ENCODE measurements at places on chromosomes 11 and 22.

DNA sequence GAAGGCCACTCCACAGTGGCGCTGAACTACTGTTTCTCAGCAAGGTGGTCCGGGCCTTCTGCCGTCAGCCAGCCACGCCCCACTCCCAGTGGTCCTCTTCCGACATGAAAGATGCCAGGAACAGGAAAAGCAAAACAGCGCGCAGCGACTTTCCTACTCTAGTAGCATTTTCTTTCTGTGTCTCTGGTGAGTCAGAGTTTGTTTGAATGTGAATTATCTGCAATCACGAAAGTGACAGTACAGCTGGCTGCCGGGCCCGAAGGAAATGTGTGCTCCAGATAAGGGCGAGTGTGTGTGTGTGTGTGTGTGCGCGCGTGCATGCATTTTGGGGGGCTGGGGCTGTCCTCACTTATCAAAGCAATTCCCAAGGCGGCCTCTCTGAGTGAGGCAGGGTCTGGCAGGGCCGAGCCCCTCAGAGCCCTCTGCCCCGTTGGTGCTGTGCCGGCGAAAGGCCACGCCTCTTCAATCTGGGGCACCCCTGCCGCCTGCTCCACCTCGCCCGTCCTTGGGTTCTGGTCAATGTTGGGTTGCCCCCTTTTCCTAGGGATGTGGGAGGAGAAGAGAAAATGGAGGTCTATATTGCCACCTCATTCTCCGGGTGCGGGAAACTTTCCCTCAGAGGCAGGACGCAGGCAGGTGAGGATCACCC lies 288.5 kb downstream of the KIRREL3 start:
- no peak for DNase-seq

DNA sequence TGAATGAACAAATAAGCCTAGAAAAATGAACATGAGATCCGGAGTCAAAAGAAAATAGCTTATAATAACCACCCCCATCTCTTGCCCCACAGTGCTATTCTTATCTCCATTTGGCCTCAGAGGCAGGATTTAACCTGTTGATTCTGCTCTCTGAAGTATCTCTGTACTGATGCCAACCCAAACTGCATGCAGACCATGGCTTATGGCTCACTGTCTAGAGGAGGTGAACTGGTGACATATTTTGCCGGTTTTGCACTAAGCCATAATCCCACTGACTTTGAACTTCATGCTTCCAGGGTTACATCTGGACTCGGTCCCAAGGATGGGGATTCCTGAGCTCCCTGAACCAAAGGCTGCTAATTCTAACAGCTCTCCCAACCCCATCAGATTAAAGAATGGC lies 397.1 kb downstream of the TENM4 start:
- DNase-seq = no peak

DNA sequence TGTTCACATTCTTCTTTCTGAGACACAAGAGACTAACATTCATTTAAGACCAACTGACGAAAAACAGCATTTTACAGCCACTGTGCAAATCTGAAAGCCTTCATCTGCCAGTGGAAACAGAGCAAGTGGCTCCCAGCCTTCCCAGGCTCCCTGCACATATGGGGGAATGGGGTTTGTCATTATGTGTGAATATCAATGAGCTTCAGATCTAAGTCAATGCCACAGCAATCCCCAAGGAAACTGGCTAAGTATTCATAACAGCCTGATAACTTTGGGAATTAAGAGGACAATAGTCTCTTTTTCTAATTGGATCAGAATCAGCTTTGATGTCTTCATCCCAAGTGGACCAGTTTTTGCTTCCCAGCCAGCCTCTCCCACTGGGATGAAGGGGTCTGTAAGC lies 66.9 kb downstream of the ABTB2 start:
- DNase-seq = no peak

DNA sequence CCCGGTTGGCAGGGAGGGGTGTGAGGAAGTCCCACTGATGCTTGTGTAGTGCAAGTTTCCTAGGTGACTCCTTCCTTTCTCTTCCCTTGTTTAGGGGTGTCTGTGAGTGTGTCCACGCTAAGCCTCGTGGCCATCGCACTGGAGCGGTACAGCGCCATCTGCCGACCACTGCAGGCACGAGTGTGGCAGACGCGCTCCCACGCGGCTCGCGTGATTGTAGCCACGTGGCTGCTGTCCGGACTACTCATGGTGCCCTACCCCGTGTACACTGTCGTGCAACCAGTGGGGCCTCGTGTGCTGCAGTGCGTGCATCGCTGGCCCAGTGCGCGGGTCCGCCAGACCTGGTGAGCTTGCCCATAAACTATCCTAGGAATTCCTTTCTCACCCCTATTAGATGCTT lies 10.4 kb downstream of the CCKBR start:
- DNase-seq = peak; percentile 11

GRCh38 chr22:17829695-17830042 lies 55.4 kb upstream of the BID start:
- no peak for DNase-seq

- DNase-seq = no peak
These were observed 59.4 kb downstream of the GRK3 start for GRCh38 chr22:25623851-25624250.

DNA sequence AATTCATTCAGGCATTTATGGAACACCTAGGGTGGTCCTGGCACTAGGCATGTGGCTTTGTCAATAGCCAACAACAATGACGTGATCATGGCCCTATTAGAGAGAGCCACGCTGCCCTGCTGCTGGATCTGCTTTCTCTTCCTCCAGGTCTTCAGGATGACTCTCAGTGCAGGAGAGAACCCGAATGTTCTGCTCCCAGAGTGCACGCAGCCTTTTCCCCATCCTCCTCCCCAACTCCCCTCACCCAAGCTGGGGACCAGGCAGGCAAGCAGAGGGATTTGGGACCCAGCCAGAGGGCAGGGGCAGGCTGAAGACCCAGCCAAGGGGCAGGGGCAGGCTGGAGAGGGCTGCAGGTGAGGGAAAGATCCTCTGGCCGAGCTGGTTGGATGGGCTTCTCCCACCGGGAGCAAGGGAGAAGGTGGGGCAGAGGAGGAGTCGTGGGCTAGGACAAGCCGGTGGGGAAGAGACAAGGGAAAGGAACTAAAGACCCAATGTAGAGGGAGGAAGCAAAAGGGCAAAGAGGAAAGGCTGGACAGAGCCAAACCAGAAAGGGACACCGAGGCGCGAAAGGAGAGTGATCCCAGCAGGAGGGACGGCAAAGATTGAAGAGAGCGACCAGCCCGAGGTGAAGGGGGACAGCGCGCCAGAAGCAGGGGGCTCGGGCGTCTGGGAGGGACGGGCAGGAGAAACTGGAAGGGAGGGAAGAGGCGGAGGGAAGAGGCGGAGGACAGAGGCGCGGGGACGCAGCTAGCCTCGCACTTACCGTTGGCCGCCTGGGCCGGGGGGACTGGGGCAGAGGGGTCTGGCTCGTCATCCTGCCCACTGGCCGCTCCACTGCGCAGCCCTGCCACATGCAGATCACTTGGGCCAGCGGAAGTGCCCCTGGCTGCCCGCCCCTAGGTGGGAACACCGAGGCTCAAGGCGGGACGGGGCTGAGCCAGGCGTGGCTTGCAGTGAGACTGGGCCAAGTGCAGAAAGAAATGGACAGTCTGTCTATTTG lies at the start of gene KCTD14:
Gene KCTD14 (minus strand): TSS at position 880 of the 1,000 bp plus-strand sequence. CDS start 27 bp downstream, at position 853.
- DNase-seq = peak; percentile 34

- peak; percentile 31 for DNase-seq
These were observed 32.8 kb upstream of the PPARA start for GRCh38 chr22:46117206-46118199.

GRCh38 chr11:110795112-110795624 lies 82.9 kb upstream of the ARHGAP20 start:
- DNase-seq = no peak

DNA sequence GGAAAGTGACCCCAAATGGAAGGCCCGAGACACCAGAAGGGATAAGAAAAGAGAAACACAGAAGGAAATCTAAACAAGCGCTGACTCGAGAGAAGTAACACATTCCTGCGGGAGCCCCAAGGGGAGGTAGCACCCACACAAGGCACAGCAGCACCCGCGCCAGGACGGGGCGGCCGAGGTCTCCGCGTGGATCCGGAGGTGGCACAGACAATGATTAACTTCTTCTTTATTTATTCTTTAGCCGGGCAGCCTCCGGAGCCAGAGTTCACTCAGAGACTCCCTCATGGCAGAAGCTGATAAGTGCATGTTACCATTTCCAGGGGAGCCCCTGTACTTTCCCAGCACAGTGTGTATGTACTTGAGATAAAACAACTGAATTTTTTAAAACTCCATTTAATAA lies 5.1 kb downstream of the TOLLIP start:
- DNase-seq = no peak

GRCh38 chr22:43994006-43994405 lies 30.1 kb upstream of the PARVB start:
- DNase-seq = no peak

DNA sequence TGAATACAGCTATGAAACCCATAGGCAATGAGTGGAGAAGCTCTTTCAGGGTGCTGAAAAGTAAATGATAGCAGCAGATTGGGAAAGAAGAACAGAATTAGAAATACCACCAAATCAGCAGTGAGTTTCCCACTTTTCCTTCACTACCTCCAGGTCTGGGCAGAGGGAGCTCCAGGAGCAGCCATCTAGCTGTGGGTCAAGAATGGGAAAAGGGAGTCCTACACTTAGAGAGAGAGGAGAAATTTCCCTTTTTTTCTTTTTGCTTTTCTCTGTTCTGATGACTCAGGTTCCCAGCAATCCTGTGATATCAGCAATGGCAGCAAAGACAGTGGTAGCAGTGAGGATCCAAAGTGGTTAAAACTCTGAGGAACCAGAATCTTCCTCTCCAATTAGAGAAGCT lies 263.9 kb downstream of the NXPE2 start:
- no peak for DNase-seq

- no peak for DNase-seq
These were observed 72.4 kb upstream of the CARD18 start for GRCh38 chr11:105211806-105212554.

- no peak for DNase-seq
These were observed 121.4 kb upstream of the CD82 start for GRCh38 chr11:44443836-44444769.

DNA sequence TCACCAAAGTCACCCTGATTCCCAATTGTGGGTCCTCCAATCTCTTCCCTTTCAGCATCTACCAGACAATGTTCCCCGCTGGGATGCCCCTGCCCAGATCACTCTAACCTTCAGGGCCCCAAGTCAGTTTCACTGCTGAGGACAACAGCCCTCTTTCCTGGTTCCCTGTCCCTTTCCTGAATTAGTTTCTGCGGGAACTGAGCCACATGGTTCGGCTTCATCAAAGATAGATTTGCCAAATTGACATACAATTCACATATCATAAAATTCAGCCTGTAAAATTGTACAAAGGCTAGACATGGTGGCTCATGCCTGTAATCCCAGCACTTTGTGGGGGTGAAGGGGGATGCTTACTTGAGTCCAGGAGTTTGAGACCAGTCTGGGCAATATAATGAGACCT lies 10.1 kb downstream of the PRDX5 start:
- no peak for DNase-seq

GRCh38 chr11:79044201-79044600 lies 396.6 kb downstream of the TENM4 start:
- no peak for DNase-seq

DNA sequence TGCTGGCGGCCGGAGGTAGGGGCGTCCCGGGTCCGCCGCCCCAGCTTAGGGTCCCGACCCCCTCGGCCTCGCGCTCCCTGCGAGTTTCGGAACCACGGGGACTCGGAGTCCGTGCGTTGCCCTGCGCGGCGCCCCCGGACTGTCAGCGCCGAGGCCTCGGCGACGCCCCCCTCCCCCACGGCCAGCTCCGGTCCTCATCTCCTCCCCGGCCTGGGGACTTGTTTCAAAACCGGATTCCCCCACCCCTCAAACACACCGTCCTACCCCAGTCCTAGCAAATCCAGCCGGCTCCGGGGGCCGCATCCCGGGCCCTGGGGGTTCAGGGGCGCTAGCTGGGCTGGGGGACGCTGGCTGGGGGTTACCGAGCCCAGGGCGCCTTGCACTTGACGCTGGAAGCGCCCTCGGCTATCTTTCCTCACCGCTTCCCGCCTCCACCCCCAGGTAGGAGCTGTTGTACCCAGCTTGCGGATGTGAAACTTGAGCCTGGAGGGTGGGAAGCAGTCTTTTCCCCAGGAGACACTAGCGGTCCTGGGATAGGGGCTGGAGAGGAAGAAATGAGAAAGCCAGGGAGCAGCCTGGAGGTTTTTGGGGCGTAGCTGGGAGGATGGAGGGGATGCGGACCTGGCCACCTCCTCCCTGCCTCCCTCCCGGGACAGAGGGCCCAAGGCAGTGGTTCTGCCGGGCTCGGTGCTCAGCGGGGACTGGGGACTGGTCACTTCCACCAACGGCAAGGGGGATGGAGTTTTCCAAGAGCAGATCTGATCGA lies 550 bp downstream of the FBLN1 start:
- peak; percentile 44 for DNase-seq
